ENCODE measurements at places on chromosomes 7 and 10. TPM values are rescaled to one million over a fixed set of nuclear protein-coding genes. Genes with fewer than 3 reads are reported as not detected.

DNA sequence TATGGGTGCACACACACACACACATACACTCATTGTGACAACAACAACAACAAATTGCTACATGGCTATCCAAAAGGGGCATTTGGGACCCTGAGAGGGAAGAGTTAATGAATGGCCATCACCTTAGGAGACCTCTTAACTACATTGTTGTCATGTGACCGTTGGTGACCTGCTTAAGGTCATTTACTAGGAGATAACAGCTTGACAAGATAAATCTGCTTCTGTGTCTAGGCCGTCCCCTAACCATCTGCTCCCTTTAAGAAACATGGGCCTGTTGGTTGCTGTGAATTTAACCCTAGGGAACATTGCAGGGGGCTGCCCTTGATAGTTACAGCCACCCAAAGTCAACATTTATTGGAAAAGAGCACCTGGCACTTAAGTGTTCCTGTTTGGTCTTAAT is 29.7 kb downstream of the C1QL3 start:
- no peaks in the 10 kb centered on the region for H3K36me3 ChIP-seq
- H3K4me3 ChIP-seq: no peak overlapping the region
- no peaks in the 10 kb centered on the region for H3K27me3 ChIP-seq
- DNase-seq: no peak
- H3K27ac ChIP-seq: no peak overlapping the region
- H3K4me1 ChIP-seq: no peaks in the 10 kb centered on the region

DNA sequence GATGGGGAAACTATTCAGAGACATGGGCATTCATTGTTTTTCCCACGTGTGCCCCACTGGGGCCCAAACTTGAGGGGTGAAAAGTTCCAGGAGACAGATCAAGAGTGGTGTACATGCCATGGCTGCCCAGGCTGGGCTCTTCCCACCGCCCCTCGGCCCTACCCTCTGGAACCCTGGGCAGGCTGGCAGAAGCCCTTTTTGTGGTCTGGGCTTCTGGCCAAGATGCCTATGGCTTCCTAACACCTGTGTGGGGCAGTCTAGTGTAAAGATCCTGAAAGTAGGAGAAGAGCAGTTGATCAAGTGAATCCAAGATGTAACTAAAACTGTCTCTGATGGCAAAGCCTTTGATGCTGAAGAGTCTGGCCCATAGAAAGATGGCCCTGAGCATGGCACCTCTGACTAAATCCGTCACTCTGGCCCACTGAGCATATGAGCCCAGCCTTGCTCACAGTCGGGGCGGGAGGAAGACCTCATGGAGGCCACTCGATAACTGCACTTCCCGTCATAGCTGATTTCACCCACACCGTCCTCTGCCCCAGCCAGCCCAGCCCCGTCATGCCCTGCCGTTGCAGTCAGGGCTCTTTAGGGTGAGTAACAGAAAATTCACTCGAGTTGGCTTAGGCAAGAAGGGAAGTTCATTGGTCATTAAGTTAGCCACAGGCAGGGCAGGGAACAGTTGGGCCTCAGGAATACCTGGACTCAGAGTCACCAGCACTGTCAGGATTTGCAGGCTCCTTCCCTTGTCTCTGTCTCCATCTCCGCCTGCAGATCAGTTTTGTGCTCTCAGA is 37.9 kb upstream of the MTPAP start:
- no peak for DNase-seq
- no peaks in the 10 kb centered on the region for H3K27me3 ChIP-seq
- H3K4me1 ChIP-seq: no peaks in the 10 kb centered on the region
- no peaks in the 10 kb centered on the region for H3K36me3 ChIP-seq
- no peak overlapping the region for H3K27ac ChIP-seq

DNA sequence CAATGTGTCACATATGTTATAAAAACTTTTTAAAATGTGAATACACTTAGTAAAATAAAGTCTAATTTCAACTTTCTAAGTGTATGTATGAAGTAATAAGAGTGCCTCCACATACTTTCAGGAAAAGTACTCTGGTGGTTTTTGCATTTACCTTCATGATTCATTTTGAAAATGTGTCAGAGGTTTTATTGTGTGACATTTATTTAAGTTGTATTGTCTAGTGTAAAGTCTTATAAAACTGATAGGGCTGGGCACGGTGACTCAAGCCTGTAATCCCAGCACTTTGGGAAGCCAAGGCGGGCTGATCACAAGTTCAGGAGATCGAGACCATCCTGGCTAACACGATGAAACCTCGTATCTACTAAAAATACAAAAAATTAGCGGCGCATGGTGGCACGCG is 226.5 kb downstream of the ITGB1 start:
- H3K36me3 ChIP-seq: no peaks in the 10 kb centered on the region
- no peak overlapping the region for H3K27ac ChIP-seq
- H3K27me3 ChIP-seq: no peaks in the 10 kb centered on the region

The CYP2C19 gene
- total RNA-seq: 0.32 TPM

The GJD4 gene
- total RNA-seq: not detected

The GPR15LG gene
- 1.3 TPM for total RNA-seq

DNA sequence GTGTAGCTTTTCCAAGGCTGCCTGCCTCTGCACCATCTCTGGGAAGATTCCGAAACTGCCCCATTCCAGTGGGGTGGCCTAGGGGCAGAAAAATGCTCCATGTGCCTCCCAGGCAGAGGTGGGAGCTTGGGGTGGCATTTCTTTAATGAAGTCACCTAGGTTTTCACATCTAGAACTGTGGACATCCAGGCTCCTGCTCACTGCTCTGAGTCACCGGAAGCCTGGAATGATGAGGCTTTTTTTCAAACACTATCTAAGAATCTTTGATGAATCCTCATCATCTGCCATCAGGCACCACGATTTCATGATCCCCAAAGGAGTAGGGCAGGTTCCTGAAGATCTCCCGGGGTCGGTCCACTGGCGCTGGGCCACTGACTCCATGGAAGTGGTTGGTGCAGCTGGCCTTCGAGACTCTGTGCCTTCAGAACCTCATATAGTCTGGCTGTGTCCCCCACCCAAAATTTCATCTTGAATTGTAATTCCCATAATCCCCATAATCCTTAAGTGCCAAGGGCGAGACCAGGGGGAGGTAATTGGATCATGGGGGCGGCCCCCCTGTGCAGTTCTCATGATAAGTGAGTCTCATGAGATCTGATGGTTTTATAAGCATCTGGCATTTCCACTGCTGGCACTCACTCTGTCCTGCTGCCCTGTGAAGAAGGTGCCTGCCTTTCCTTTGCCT is 37.1 kb downstream of the MTURN start:
- H3K36me3 ChIP-seq: no peaks in the 10 kb centered on the region
- no peaks in the 10 kb centered on the region for H3K27me3 ChIP-seq
- H3K4me1 ChIP-seq: peaks cover 13% of the 10 kb centered on the region
- no peak overlapping the region for H3K4me3 ChIP-seq

- no peaks in the 10 kb centered on the region for H3K36me3 ChIP-seq
- peak overlapping the region; percentile 91 for H3K27ac ChIP-seq
- H3K4me3 ChIP-seq: peak overlapping the region; percentile 65
- no peak for DNase-seq
Measured at GRCh38 chr10:110225441-110225755, 18.0 kb downstream of the MXI1 start.

- H3K27ac ChIP-seq: no peak overlapping the region
- DNase-seq: no peak
- H3K36me3 ChIP-seq: no peaks in the 10 kb centered on the region
- H3K27me3 ChIP-seq: no peaks in the 10 kb centered on the region
Measured at GRCh38 chr10:61617180-61617579, 45.5 kb upstream of the CABCOCO1 start.

DNA sequence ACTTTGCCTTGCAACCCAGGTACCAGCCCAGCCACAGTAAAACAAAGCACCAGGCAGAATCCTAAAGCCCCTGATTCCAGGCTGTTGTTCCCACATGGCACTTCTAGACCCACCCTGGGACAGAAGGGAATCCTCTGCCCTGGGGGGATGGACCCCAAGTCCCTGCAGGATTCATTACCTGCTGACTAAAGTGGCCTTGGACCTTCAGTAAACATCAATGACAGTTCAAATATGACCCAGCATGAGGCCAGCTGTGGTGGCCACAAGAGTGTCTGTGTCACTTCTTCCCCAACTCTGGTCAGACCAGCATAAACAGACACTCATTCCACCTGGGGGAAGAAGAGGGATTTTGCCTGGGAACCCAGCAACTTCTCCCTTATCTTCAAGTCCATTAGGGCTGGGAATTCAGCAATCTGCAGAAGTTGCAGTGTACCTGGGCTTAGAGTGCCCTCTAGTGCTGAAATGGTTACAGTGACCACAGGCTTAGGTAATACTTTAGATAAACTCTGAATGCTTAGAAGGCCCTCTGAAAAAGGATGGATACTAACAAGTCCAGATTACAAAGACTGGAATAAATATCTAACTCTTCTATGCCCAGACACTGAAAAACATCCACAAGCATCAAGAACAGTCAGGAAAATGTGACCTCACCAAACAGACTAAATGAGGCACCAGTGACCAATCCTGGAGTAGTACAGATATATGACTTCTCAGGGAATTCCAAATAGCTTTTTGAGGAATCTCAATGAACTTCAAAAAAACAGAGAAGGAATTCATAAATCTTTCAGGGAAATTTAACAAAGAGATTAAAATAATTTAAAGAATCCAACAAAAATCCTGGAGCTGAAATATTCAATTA is 108.5 kb upstream of the TMEM168 start:
- H3K36me3 ChIP-seq: peaks cover 6% of the 10 kb centered on the region
- no peak for DNase-seq
- no peaks in the 10 kb centered on the region for H3K4me1 ChIP-seq
- no peak overlapping the region for H3K27ac ChIP-seq
- no peak overlapping the region for H3K4me3 ChIP-seq

- H3K4me1 ChIP-seq: no peaks in the 10 kb centered on the region
- H3K27ac ChIP-seq: no peak overlapping the region
- DNase-seq: no peak
- no peak overlapping the region for H3K4me3 ChIP-seq
- no peaks in the 10 kb centered on the region for H3K27me3 ChIP-seq
Measured at GRCh38 chr7:122767339-122767738, 64.6 kb upstream of the RNF148 start.

DNA sequence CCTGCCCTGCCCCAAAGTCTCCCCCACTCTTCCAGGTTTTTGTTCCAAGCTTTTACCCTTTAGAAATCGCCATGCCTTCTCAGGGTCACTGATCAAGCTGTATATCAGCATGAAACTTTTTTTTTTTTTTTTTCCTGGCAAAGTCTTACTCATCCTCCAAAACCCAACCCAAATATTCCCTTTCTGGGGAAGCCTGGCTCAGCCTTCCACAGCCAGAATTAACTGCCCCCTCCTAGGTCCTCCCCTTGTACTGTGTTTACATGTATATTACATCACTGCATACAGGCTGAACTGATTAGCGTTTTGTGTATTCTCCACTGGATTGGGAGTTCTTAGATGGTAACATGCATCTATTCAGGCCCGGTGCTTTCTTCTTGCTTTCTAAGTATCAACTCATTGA is 4.6 kb upstream of the NOBOX start:
- no peak overlapping the region for H3K4me3 ChIP-seq
- no peak for DNase-seq
- H3K27ac ChIP-seq: peak overlapping the region; percentile 73
- no peaks in the 10 kb centered on the region for H3K27me3 ChIP-seq

DNA sequence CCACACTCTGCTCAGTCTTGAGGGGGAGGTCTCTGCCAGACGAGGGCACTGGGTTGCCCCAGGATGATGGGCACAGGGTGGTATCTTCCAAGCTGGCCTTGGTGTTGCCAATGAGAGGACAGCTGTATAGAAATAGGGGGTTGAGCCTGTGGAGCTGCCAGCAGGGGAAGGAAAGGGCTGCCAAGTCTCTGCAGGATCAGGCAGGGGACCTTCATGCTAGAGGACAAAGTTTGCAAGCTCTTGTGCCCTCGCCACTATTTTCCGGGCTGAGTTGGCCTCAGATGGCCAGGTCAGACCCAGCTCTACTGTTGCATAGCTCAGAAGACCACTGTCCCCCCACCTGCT is 68.7 kb downstream of the ARHGAP22 start:
- H3K27ac ChIP-seq: no peak overlapping the region
- no peak overlapping the region for H3K4me3 ChIP-seq
- no peaks in the 10 kb centered on the region for H3K36me3 ChIP-seq
- no peak for DNase-seq

The SRGN gene
- total RNA-seq: 114 TPM

DNA sequence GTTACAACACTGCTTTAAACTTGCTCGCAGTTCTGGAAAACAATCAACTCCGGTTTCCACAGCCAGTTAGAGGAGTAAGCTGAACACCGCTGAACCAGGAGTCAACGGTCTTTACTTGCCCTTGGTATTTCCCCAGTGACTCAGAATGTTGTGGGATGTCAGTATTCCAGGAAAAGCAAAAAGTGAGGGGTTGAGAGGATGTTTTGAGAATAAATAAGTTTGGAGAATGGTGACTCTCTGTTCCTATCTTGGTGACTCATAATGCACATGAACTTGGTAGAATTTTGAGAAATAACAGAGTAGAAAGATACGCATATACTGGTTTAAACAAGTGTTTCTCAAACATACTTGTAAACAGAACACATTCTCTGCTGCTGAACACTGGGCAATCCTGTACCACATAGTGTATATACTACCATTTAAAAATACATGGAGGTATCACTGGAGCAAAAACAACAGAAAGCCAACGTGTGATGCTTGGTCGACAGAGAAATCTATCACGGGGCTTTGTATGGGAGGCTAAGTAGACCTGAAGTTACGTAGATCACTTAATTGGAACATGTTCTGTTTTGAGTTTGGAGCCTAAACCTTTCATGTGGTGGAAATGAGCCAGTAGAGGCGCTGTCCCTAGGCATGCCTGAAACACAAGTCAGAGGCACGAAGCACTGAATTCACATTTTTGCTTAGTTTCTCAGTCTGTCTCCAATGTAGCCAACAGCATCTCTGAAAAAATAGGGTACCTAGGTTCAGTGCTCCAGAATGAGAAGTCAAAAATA is 534.3 kb downstream of the PARD3 start:
- H3K27ac ChIP-seq: peak overlapping the region; percentile 74
- no peaks in the 10 kb centered on the region for H3K27me3 ChIP-seq
- no peaks in the 10 kb centered on the region for H3K36me3 ChIP-seq

- no peak overlapping the region for H3K4me3 ChIP-seq
- H3K27me3 ChIP-seq: no peaks in the 10 kb centered on the region
- no peaks in the 10 kb centered on the region for H3K4me1 ChIP-seq
- H3K27ac ChIP-seq: no peak overlapping the region
Measured at GRCh38 chr10:133201151-133201947, 28.7 kb upstream of the UTF1 start.

- no peak overlapping the region for H3K4me3 ChIP-seq
- H3K36me3 ChIP-seq: no peaks in the 10 kb centered on the region
- no peaks in the 10 kb centered on the region for H3K4me1 ChIP-seq
- H3K27ac ChIP-seq: no peak overlapping the region
- DNase-seq: no peak
Measured at GRCh38 chr7:36001546-36001945, 151.5 kb upstream of the EEPD1 start.

The DUSP5 gene
- 3.8 TPM for total RNA-seq
